ENCODE measurements at places on chromosomes 12 and 14.

DNA sequence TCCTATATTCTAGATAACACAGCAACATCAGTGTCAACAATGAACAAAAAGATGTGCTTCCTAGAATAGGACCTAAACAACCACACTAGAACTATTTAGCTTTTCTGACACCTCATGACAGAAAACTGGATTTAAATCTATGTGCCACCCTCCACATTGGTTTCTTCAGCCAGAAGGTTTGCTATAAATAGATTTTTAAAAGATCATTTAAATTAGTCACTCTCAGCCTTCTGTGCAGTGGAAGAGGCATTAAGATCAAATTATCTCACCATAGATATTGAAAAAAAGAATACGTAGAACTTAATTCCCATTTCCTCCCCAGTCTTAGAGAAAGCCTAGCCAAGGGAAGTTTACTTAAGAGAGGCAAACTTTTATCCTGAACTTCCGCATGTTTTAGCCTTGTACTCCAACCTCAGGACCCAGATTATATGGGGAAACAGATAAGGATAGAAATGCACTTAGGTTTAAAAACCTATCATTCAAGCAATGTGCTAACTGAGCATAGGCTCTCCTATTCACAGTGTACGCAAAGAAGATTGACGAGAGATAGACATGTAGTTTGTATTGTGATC, 59.6 kb downstream of the NELL2 start:
- no peak for DNase-seq

- DNase-seq = no peak
Measured at GRCh38 chr12:14310866-14311265, 54.6 kb upstream of the ATF7IP start.

- DNase-seq = no peak
Measured at GRCh38 chr14:58138714-58139482, 13.1 kb downstream of the ARMH4 start.

- peak; percentile 79 for DNase-seq
Measured at GRCh38 chr12:110937104-110937641, 16.8 kb upstream of the MYL2 start.

DNA sequence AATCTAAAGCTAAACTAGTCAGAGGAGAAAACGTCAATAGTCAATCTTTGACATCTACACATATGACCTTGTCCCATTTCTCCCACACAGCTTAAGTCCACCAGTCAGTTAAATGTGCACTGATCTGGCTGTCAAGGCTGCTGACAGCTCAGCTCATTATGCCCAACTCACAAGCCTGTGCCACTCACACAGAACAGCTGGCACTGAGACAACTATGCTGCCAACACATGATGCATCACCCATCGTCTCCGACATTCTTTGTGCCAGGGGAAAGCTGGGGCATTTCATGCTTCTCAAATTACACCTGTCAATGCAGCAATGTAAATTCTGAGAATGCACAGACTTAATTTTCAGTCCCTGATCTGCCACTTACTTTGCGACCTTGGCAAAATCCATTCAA, 25.3 kb downstream of the GNS start:
- peak; percentile 99 for DNase-seq

DNA sequence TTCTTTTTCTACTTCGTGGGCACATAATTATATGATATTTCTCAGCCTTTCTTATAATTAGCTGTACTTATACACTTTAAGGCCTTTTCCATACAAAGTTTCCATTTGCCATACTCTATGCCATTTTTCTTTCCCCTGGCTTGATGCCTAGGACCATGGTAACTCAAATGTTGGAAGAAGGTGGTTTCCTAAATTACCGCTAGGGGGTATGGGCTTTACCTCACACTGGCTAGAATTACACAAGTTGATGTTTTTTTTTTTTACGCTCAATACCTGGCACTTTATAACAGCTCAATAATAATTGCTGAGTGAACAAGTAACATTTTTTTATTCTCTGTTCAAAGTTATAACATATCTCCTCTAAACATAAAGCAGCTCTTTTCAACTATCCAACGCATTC, 306.8 kb upstream of the LRFN5 start:
- DNase-seq = no peak

DNA sequence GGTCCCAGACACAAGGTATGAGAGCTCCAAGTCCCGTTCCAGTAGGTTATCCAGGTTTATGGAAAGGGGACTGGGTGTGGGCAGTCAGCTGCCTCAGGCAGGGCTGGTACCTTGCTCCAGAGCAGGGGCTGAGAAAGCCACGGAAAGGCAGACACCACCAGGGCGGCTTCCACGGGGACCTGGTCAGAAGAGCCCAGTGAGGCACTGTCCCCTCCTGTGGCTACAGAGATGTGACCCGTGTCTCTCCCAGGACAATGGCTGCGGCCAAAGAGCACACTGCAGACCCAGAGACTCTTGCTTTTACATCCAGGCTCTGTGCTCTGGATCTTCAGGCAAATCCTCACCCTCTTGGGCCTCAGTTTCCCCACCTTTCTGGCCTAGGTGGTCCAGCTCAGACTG, 8.8 kb downstream of the SERPINA4 start:
- no peak for DNase-seq
